ENCODE measurements at places on chromosomes 16 and 17.

DNA sequence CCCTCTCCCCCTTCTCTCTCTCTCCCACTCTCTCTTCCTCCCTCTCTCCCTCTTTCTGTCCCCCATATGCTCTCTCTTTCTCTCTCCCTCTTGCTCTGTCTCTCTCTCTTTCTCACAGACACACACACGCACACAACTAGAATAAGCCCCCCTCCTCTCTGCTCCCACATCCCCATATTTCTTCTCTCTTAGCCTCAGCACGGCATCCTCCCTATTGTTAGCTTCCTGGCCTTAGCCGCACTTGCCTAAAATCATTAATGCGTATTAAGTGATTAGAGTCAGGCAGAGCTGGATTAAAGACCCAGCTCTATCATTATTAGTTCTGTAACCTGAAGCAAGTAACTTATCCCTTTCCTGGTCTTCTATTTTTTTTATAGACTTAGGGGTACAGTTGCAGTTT is 319.0 kb upstream of the C16orf82 start:
- no peak for DNase-seq

- DNase-seq, result no peak
Measured at GRCh38 chr16:54879681-54880080, 51.0 kb upstream of the IRX5 start.

DNA sequence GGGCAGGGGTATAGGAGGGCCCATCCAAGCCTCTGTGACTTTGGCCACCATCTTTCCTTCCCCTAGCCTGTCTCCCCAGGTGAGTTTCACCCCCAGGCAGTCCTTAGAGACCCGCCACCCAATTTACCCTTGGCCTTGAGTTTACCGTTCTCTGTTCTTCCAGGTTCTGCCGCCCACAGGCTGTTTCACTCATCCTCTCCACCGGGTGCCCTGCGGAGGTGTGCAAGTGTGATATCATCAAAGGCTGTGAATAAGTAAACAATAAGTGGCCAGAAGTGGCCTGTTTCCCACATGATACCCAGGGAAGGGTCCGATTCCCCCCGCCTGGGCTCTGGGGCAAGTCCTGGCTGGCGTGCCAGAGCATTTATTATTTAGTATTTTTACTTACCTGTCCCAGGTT is 15.1 kb upstream of the TLCD3B start:
- no peak for DNase-seq

GRCh38 chr16:10465821-10466220 is 80.0 kb downstream of the ATF7IP2 start:
- DNase-seq, result no peak

DNA sequence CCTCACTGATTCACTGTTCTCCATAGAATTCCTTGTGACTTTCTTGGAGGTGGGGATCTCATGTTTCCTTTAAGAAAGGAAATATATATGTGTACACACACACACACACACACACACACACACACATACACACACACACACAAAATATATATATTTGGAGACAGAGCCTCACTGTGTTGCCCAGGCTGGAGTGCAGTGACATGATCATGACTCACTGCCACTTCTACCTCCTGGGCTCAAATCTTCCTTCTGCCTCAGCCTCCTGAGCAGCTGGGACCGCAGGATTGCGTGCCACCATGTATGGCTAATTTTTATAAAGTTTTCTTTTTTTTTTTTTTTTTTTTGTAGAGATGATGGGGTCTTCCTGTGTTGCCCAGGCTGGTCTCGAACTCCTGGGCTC is 45.9 kb downstream of the CDH13 start:
- DNase-seq, result no peak

- DNase-seq, result no peak
Measured at GRCh38 chr16:73354434-73354833, 306.5 kb upstream of the ZFHX3 start.

GRCh38 chr16:86558355-86559193 is 3.5 kb upstream of the MTHFSD start:
- DNase-seq, result no peak

GRCh38 chr16:85446951-85447692 is 166.0 kb upstream of the GSE1 start:
- no peak for DNase-seq

DNA sequence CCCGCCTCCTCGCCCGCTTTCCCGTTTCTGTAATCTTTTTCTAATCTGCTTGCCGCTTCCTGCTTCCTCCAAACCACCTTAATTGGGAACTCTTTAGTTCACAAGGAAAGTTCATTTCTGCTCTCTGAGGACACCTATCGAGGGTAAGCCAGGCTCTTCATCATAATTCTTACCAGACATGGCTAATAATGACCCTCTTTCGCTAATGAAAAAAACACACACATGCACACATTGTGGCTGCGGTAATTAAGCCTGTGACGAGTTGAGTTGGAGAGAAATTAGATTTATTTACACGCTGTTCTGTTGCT is 100.6 kb downstream of the ZNF423 start:
- no peak for DNase-seq

DNA sequence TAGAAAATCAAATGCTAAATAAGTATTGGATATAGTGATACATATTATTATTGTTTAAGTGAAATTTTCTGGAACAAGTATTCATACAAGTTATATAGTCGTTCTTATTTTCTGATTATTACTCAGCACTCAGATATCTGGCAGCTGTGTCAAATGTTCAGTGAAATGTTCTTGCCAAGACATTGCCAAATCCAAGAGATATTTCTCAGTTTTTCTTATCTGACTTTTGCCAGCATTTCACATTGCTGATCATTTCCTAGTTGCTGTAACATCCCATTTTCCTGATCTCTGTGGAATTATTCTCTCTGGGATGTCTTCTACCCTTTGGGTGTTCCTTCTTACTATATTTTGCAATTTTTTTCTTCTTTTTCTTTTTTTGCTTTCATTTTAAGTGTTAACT is 262.3 kb downstream of the KIF2B start:
- DNase-seq, result no peak

DNA sequence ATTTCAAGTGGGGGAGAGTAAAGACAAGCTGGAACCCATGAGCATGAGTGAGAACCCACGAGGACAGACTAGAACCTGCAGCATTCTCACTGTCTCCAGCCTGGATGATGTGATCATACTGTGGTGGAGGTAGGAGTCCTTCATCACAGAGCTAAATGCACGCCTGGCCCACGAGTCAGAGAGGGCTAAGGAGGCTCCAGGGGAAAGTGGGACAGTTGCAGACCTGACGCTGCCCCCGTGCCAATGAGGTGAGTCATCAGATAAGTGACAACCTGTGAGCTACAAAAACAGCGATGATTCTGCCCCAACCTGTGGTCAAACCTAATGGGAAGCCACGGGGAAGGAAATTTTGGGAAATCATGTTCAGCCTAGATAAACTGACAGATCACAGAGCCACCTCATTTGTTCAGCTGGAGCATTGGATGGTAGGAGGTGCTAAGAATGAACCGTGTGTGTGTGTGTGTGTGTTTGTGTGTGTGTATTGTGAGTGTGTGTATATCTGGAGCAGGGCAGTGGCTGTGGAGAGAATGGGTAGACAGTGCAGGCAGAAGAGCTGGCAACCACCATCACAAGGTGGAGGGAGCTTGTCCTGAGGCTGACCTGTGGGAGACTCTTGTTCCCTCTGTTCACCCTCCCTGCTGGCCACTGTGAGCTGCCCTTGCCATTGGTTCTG is 131.8 kb downstream of the UTP18 start:
- DNase-seq, result no peak

GRCh38 chr17:6269478-6269877 is 165.4 kb downstream of the AIPL1 start:
- DNase-seq, result no peak

DNA sequence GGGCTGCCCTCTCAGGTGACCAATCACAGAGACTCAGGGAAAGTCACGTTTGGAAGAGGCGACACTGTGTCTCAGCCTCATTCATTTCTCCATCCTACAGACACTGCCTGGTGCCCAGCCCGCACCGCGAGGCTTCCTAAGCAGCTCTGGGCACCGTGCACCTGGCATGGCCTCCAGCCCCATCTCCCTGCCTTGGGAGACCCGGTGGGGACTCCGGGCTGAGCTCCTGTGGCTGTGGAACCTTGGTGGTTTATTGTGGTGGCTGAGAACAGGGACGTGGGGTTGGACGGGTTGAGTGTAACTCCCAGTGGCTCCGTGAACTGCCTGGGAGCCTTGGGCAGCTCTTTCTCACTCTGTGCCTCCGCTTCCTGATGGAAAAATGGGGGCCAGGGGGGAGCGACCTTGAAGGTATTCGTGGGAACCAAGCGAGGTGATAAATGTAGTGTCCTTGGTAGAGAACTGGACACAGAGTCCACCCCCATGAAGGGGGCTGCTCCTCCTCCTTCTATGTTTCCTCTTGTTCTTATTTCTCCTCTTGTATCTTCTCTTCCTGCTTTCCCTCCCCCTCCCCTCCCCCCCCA is 215.4 kb downstream of the SEC14L1 start:
- no peak for DNase-seq

DNA sequence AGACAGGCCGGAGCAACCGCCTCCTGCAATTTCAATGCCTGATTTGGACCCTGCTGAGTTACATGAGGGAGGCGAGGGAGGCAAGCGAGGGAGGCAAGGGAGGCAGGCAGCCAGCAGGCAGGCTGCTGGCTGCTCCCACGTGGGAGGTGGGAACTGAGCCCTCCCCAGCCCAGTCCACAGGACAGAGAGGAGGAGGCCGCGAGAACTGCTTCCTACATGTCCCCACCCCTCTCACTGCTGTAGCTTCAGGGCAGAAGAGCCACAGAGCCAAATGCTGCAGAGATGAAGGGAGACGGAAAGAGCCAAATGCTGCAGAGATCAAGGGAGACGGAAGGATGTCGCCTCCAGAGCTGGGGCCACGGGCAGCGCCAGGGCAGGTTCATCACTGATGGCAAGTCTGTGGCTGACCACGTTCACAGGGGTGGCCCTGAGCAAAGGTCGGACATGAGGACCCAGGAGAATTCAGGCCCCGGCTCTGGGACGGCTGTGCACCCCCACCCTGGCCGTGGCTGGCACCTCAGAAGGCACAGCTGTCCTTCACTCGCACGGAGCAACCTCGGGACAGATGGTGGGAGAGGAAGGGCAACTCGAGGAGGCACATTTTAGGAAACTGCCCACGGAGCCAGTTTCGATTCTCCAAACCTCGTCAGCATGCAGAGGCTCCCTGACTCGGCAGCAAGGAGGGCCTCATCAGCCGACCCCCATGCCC is 21.5 kb downstream of the RPH3AL start:
- no peak for DNase-seq

DNA sequence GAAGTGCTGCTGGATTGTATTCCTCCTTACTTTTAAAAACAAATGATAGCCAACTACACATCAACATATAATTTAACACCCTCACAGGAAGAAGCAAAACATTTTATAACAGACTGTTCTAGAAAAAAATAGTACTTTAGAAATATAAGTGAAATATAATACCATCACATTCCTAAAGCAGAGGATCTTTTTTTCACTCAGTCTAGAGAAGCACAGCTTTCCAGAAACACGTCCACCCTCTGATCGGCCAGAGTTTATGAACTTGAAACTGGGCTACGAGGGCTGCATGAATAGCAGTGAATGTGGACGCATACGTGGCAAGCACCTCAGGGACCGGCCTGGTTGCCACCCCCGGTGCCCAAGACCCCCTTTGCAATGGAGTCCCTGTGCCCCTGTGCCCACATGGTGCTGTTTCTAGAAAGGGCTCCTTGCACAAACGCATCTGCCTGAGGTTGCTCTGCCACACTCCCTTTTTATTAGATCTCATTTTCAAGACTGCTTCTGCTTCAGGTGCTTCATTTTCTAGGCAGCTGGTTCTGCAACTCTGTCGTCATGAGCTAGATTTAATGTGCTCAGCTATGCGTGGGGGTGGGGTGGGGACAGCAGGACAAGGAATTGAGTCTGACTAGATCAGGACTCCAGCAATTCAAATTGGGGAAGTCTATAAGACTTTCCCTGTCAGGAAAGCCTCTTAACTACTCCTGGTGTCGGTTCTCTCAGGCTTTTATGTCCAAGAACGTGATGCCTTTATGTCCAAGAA is 29.1 kb upstream of the ERN1 start:
- no peak for DNase-seq

DNA sequence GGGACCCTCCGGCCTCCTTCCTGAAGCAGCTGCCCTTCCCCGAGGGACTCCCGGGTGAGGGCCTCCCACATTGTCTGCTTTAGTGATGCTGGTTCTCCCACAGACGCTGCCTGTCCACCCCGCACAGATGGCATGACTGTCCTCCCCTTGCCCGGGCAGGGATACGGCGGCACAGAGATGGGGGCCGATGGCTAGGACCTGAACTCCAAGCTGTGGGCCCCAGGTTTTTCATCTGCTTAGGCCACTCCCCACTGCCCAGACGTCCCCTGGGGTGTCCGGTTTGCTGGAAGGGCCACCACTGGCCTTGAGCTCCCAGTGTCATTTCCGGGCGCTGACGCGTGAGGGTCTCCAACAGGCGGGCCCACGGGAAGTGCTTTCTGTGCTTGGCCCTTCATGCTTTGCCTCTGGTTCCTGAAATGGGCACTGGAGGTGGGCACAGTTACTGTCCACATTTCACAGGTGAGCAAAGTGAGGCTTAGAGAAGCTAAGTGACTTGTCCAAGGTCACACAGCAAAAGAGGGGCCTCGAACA is 87.4 kb upstream of the CBX4 start:
- DNase-seq, result no peak

- no peak for DNase-seq
Measured at GRCh38 chr17:8818654-8819330, 19.6 kb upstream of the MFSD6L start.

GRCh38 chr16:86065711-86066110 is 166.7 kb downstream of the IRF8 start:
- DNase-seq, result no peak

DNA sequence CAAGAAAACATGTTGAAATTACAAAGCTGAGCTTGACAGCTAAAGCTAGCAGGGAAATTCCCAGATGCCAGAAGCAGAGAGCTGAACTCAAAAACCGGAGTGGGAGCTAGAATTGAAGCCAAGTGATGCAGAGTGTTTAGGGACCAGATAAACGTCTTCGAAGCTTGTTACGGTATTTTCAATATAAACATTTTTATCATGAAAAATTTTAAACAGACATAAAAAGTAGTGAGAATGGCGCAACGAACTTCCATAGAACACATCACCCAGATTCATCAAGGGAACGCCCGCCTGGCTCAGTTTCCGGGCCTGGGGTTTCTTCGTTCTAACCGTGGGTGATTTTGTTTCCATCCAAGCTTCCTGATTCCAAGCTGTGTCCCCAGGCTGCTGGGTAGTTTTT is 18.1 kb downstream of the SPNS2 start:
- no peak for DNase-seq

- no peak for DNase-seq
Measured at GRCh38 chr16:78376452-78376851, 277.0 kb downstream of the WWOX start.

- no peak for DNase-seq
Measured at GRCh38 chr17:50986989-50987660, 121.0 kb upstream of the TOB1 start.

- DNase-seq, result no peak
Measured at GRCh38 chr17:73821665-73822064, 177.4 kb upstream of the SDK2 start.

GRCh38 chr17:7636163-7636562 is 6.2 kb downstream of the SHBG start:
- DNase-seq, result no peak

DNA sequence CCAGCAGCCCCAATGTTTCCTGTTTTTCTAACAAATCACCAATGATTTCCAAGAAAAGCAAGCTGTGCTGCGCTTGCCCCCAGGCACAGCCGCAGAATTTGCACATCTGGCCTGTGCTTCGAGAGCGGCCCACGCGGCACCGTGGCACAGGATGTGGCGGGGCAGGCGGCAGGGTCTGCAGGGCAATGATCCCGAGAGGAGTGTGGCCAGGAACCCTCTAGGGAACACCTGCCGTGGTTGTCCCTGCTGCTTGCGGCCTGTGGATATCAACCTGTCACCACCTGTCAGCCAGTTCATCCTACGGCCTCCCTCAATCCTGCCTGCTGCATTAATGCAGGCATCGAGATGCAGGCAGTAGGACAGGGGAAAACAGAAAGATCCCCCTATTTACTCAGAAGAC is 24.0 kb downstream of the PIK3R5 start:
- DNase-seq, result no peak
